Muscle of leg (tissue), 16 donors: ENCODE measurements at places on chromosomes 7 and 10. TPM values are rescaled to one million over a fixed set of nuclear protein-coding genes. Genes with fewer than 3 reads are reported as not detected.

DNA sequence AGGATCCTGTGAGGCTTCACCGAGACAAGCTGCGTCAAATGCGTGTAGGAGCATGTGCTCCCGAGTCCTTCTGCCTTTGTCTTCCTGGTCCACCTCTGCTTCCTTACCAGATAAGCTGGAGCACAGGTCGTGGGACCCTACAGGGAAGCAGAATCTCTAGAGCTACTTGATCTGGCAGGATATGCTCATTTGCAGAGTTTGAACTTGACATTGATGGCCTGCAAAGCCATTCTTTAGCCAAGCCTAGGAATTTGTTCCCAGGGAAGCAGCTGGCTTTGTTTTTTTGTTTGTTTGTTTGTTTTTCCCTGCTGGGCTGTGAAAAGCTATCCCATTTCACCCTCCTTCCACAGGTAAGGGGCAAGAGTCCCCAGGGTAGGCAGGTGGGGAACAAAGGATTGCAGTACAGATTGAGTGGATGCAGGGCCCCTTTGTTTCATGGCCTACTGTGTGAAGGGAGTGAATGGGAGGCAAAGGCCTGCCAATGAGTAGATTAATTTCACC lies 200.0 kb upstream of the BMPER start:
- H3K27ac ChIP-seq, result no peak overlapping the region
- no peaks in the 10 kb centered on the region for H3K27me3 ChIP-seq
- no peak for DNase-seq
- H3K36me3 ChIP-seq, result no peaks in the 10 kb centered on the region
- peaks cover 14% of the 10 kb centered on the region for H3K4me1 ChIP-seq

GRCh38 chr7:27130540-27131389 lies at the start of gene HOXA4:
Gene HOXA4 (minus strand): TSS chr7:27130757. CDS start chr7:27130733, 24 bp downstream.
- H3K27me3 ChIP-seq, result peaks cover 4% of the 10 kb centered on the region
- H3K4me3 ChIP-seq, result peak within 1 kb of the TSS; percentile 87
- peaks cover 4% of the 10 kb centered on the region for H3K36me3 ChIP-seq
- H3K27ac ChIP-seq, result peak within 1 kb of the TSS; percentile 91
- peaks cover 50% of the 10 kb centered on the region for H3K4me1 ChIP-seq
- peak; percentile 97 for DNase-seq

DNA sequence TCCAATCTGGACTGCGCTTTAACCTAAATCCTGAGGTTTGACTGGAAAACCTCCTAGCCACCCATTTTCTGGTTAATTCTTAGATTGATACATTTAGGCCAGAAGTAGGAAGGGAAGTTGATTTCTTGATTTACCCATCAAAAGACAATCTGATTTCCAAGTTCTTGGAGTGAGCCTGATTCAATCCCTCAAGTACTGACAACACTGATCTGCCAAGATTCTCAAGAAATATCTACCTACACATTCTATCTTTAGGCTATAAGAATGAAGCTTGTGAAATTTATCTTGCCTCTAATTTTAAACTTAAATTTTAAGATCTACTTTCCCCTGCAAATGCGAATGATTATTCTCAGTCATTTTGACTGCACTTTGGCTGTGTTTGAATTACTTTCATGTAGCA lies 5.9 kb downstream of the TAS2R16 start:
- H3K27ac ChIP-seq, result no peak overlapping the region
- DNase-seq, result no peak
- no peaks in the 10 kb centered on the region for H3K4me1 ChIP-seq
- no peaks in the 10 kb centered on the region for H3K36me3 ChIP-seq

- no peaks in the 10 kb centered on the region for H3K36me3 ChIP-seq
- H3K4me3 ChIP-seq, result no peak overlapping the region
- H3K4me1 ChIP-seq, result peaks cover 14% of the 10 kb centered on the region
- no peak for DNase-seq
- H3K27me3 ChIP-seq, result peaks cover 33% of the 10 kb centered on the region
Observed at GRCh38 chr10:133094286-133094685, 6.6 kb downstream of the ADGRA1 start.

DNA sequence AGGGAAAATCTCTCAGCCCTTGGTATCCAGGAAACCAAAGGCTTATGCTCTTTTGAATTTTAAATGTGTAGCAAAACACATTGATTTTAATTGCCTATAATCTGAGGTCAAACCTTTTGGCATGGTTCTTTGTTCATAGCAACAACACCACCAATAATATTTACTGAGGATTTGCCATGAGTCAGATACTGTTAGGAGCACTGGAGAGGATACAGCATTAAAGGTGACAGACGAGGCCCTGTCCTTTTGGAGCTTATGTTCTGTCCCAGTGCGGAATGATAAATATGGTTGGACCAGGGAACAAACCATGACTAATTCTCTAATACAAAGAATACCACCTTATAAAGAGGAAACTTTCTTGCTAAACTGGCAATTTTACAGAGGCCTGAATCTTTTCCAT lies 176.6 kb downstream of the CTNNA3 start:
- H3K4me3 ChIP-seq, result no peak overlapping the region
- H3K27ac ChIP-seq, result no peak overlapping the region
- H3K27me3 ChIP-seq, result no peaks in the 10 kb centered on the region
- no peak for DNase-seq

DNA sequence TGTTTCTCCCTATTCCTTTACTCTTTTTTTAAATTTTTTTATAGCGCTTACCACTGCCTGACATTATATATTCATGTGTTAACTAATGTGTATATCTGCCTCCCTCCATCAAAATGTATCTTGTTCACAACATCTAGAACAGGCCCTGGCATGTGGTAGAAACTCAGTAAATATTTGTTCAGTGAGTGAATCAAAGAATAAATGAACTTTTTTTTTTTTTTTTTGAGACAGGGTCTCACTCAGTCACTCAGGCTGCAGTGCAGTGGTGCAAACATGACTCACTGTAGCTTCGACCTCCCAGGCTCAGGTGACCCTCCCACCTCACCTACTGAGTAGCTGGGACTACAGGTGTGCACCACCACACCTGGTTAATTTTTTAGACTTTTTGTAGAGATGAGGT lies 7.5 kb upstream of the CALD1 start:
- no peaks in the 10 kb centered on the region for H3K36me3 ChIP-seq
- H3K4me3 ChIP-seq, result no peak overlapping the region
- no peak overlapping the region for H3K27ac ChIP-seq

GRCh38 chr10:11631890-11632587 lies 20.6 kb upstream of the USP6NL start:
- peak; percentile 28 for DNase-seq
- H3K36me3 ChIP-seq, result no peaks in the 10 kb centered on the region
- no peaks in the 10 kb centered on the region for H3K4me1 ChIP-seq
- H3K27ac ChIP-seq, result no peak overlapping the region
- H3K27me3 ChIP-seq, result no peaks in the 10 kb centered on the region

DNA sequence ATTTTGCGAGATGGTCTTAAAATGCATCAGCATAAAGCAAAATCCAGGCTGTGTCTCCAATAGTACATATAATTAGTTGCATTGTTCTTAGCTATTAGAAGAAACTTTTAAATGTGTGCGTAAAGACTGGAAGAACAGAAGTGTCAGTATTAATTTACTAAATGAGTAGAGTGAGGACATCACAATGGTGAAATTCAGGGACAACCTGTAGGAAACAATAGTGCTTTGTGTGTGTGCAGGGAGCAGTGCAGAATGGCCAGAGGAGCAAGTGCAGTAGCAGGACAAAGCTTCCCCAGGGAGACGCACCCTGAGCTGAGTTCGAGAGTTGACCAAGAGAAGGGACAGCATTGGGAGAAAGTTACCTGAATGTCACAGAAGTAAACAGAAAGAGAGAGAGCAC lies 13.7 kb downstream of the ITGB8 start:
- H3K36me3 ChIP-seq, result peaks cover 2% of the 10 kb centered on the region
- H3K4me3 ChIP-seq, result no peak overlapping the region
- no peak overlapping the region for H3K27ac ChIP-seq
- no peaks in the 10 kb centered on the region for H3K4me1 ChIP-seq

- H3K27ac ChIP-seq, result no peak overlapping the region
- H3K27me3 ChIP-seq, result no peaks in the 10 kb centered on the region
- peaks cover 8% of the 10 kb centered on the region for H3K4me1 ChIP-seq
- no peaks in the 10 kb centered on the region for H3K36me3 ChIP-seq
- no peak for DNase-seq
Observed at GRCh38 chr10:62529396-62529795, 155.2 kb downstream of the ZNF365 start.

- no peaks in the 10 kb centered on the region for H3K36me3 ChIP-seq
- no peak overlapping the region for H3K4me3 ChIP-seq
- H3K27ac ChIP-seq, result no peak overlapping the region
- DNase-seq, result no peak
- H3K27me3 ChIP-seq, result no peaks in the 10 kb centered on the region
Observed at GRCh38 chr7:27000496-27000895, 95.3 kb downstream of the HOXA1 start.

DNA sequence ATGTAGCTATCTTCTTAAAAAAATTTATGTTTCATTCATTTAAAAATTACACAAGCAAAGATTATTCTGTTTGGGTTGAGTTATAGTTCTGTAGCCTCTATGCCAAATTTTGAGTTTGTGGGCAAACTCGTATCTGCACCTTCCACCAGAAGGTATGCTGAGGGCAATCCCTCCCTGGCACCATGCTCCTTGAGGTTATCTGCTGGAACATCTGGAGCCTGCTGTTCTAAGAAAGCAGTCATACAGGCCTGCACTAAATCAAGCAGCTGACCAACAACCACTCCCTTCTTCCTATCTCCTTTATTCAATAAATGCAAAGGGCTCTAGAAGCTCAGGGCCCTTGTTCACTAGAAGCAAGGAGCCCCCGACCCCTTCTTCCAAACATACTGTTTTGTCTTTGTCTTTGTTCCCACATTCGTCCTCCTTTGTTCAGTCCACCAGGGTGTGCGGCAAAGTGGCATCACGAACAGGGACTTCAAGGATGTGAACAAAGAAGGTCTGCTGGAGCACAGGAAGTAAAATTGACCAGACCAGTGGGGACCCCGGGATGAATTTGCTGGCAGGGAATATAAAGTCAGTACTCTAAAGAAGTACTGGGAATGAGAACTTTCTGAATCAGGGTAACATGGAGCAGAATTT lies 36.4 kb downstream of the OR13A1 start:
- no peak overlapping the region for H3K27ac ChIP-seq
- H3K4me1 ChIP-seq, result no peaks in the 10 kb centered on the region
- H3K27me3 ChIP-seq, result no peaks in the 10 kb centered on the region
- DNase-seq, result no peak
- H3K36me3 ChIP-seq, result no peaks in the 10 kb centered on the region
- no peak overlapping the region for H3K4me3 ChIP-seq

DNA sequence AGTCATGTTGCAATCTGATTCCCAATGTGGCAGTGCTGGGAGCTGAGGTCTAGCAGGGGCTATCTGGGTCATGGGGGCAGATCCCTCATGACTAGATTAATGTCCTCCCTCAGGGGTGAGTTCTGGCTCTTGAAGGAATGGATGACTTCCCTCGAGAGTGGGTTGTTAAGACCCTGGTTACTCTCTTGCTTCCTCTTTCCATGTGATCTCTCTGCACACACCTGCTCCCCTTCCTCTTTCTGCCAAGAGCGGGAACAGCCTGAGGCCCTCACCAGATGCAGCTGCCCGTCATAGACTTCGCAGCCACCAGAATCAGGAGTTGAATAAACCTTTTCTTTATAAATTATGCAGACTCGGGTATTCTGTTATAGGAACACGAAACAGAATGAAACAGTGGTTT lies 37.8 kb downstream of the SFMBT2 start:
- H3K4me3 ChIP-seq, result no peak overlapping the region
- H3K4me1 ChIP-seq, result no peaks in the 10 kb centered on the region
- DNase-seq, result no peak
- H3K27me3 ChIP-seq, result no peaks in the 10 kb centered on the region

- H3K4me3 ChIP-seq, result no peak overlapping the region
- H3K27ac ChIP-seq, result no peak overlapping the region
- no peak for DNase-seq
- peaks cover 20% of the 10 kb centered on the region for H3K4me1 ChIP-seq
Observed at GRCh38 chr10:77422491-77423338, 214.9 kb downstream of the KCNMA1 start.

DNA sequence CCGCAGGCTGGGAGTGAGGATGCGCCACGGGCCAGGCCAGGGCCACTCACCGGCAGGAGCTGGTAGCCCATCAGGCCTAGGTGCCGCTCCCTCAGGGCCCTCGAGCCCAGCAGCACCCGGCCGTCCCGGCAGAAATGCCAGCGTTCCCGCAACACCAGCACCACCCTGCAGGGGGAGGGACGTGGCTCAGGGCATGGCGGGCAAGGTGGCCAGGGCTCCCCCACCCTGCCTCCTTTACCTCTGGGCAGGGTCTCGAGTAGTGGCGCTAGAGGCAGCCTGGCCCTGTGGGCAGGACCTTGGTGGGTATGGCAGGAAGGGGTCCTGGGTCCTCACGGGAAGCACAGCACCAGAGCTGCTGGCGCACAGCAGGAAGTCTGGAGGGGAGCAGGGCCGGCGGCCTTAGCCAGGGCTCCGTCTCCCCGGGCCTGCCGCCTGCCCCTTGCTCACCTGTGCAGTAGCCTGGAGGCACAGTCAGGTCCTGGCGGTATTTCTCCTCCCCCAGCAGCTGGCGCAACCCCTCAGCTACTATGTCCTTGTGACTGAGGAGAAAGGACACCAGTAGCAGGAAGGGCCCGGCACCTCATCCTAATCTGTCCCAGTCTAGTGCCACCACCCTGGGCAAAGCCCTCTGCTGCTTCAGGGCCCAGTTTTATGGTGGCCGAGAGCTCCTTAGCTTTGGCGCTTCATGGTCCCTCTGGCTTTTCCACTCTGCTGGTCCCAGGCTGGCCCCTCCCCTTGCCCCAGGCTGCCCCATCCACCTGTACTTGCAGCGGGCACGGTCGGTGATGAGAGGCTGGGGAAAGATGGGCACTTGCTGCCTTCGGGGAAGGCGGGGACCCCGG lies 3.5 kb downstream of the FASTK start:
- no peaks in the 10 kb centered on the region for H3K27me3 ChIP-seq
- no peak overlapping the region for H3K27ac ChIP-seq
- no peak overlapping the region for H3K4me3 ChIP-seq
- peaks cover 42% of the 10 kb centered on the region for H3K36me3 ChIP-seq
- H3K4me1 ChIP-seq, result peaks cover 33% of the 10 kb centered on the region

DNA sequence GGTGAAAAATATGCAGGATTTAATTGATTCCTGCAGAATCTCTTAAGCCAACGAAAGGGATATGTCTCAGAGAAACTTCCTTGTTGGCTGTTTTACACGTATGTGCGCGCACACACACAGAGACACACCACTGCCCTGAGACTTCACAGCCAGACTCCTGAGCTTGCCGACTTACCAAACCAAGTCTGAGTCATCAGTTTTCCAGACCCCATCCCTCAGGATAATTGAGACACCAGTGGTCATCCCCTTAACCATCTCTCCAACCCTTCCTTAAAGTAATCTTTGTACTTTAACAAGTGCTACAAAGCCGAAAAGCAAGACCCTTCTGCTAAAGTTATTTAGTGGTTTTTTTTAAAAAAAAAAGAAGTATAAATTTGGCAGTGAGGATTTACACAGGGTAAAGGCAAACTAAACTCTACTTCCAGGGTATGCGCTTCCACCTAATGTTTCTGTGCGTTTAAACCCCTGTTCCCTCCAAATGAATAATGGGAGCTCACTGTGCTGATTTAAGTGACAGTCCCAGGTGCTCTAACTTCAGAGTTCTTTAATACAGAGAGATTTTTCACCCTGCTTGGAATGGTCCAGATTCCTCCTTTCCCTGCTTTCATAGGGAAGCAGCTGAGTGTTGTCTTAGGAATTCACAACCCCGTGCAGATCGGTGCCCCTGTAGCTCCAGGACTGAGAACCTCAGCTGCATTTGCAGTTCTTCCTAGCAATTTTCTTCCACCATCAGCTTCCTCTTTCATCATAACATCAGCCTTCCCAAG lies 198.5 kb downstream of the INHBA start:
- no peak overlapping the region for H3K4me3 ChIP-seq
- H3K36me3 ChIP-seq, result no peaks in the 10 kb centered on the region
- no peak overlapping the region for H3K27ac ChIP-seq
- DNase-seq, result peak; percentile 54
- H3K4me1 ChIP-seq, result no peaks in the 10 kb centered on the region

Gene OR6B1
- not detected for total RNA-seq

Gene FIS1
- total RNA-seq, result 178 TPM

Gene AGMO
- 0.80 TPM for total RNA-seq

Gene OPN4
- total RNA-seq, result 0.04 TPM

Gene TBXAS1
- 4.4 TPM for total RNA-seq

Gene FGL2
- total RNA-seq, result 21.7 TPM

Gene OR9A2
- total RNA-seq, result 0.18 TPM

Gene ZEB1
- 91.9 TPM for total RNA-seq
